ENCODE measurements at places on chromosomes 7 and 10.

GRCh38 chr10:62046522-62047227 is 145.2 kb downstream of the ARID5B start:
- DNase-seq: no peak

GRCh38 chr10:100477970-100478369 is 15.2 kb downstream of the WNT8B start:
- DNase-seq: no peak

GRCh38 chr10:74103560-74104258 is 46.9 kb downstream of the AP3M1 start:
- no peak for DNase-seq

GRCh38 chr7:68813551-68814080 is 784.7 kb upstream of the AUTS2 start:
- no peak for DNase-seq

DNA sequence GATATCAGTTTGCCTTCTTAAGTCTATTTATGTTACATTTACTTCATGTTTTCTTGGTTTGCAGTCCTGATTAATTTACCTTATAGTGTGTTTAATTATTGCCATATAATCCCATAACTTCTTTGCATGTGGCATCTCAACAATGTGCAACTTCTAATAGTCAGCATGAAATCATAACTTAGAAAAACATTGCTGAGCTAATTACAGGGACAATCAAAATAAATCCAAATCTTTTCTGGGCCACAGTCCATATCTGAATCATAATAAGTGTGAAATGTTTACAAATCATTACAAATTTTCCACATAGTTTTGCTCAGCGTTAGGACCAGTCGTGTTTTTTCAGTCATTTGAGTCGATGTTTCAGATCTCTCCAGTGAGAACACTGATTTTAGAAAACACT is 29.1 kb upstream of the CABCOCO1 start:
- no peak for DNase-seq

- no peak for DNase-seq
These were observed 58.3 kb upstream of the KDM7A start for GRCh38 chr7:140235114-140235513.

GRCh38 chr7:15403751-15404150 is 158.1 kb downstream of the AGMO start:
- DNase-seq: no peak

DNA sequence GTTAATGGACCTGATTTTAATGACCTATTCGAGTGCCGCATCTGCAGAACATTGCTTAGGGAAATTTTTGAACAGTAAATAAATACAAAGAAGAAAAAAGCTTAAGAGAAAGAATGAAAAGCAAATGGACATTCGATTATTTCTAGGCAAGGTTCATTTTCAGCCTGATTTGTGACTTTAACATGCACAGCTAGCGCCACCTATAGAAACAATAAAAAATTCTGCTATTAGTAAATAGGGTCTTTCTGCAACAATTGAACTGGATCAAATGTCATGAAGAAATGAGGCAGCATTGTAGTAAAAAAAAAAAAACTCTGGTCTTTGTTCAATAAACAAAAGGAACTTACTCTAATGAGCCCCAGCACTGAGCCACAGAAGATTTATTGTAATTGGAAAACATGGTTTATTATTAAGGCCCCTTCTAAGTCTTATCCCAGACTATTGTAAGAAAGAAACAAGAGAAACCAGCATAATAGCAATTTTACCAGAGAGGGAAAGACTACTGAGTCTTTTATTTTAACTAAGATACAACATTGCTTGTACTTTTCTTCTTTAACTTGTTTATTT is 41.4 kb upstream of the GHITM start:
- DNase-seq: no peak

GRCh38 chr7:32536585-32536984 is 41.3 kb downstream of the AVL9 start:
- DNase-seq: no peak

DNA sequence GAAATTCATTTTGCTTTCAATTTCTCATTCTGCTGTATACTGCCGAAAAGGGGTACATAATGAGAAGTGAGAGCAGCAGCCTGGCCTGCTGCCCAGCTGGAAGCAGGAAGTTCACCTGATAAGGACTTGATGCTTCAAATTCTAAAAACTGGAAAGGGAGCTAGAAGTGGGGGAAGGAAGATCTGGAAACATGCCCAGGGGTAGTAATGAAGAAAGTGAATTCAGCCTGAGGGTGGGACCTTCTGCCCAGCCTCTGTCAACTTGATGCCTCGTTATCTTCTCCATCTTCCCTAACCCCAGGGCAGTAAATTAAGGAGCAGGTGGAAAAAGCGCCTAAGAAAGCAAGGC is 69.4 kb downstream of the ARMH3 start:
- no peak for DNase-seq

GRCh38 chr7:78712111-78712510 is 741.4 kb downstream of the MAGI2 start:
- no peak for DNase-seq

DNA sequence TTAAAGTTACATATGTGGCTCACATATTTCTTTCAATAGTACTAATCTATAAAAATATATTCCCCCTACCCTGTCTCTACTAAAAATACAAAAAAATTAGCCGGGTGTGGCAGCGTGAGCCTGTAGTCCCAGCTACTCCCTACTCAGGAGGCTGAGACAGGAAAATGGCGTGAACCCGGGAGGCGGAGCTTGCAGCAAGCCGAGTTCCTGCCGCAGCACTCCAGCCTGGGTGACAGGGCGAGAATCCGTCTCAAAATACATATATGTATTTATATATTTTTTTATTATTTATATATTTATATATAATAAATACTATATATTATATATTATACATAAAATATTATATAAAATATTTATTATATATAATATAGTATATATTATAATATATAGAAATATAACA is 69.7 kb upstream of the GRM3 start:
- no peak for DNase-seq

DNA sequence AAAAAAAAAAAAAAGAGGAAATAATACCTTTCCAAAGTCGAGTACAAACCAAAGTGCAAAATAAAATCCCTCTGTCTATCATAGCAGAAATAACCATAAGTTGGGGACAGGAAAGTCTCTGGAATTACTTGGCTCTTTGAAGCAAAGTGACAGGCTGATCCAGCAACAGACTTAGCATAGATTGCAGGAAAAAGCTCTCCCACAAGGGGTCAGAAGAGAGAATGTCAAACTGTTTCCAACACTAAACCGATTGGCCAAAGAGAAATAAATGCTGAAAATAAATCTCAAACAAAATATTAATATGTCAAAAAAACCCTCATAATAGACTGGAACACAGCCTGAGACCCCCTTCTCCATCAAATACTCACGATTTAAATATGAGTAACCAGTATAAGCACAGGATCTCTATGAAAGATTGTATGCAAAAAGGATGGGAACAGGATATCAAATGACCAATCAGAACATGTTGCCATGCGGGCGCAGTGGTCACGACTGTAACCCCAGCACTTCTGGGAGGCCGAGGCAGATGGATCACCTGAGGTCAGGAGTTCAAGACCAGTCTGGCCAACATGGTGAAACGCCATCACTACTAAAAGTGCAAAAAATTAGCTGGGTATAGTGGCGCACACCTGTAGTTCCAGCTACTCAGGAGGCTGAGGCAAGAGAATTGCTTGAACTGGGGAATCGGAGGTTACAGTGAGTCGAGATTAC is 1000.7 kb upstream of the LRRN3 start:
- DNase-seq: no peak

DNA sequence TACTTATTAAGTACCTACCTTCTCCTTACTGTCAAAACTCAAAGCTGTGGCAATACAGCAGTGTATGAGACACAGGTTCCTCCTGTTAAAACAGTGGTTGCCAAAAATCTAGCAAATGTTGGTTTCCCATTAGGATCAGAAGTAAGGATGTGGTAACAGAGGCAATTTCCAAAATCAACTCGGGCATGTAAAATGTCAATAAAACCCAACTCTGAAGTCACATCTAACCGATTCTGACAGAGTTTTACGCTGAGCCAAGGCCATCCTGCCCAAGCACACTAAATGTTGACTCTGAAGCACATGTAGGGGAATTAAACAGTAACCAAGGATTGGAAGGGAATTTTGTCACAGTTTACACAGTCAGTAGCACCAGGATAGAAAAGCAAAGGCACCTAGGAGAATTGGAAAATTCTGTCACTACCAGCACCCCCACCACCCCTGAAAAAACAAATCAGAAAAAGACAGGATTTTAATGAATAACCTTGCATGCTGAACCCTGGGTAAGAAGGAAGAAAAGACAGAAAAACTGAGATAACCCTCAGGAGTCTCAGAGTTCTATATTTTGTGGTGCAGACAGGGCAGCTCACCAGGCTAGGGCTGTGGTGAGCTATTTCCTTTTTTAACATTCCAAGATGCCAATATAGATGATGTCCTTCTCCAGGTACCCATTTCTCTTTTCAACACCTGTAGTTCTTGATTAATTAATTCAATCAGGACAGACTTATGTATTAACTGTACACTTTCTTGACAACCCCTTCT is 119.5 kb downstream of the DOCK4 start:
- no peak for DNase-seq

GRCh38 chr7:33762151-33762910 is 143.0 kb upstream of the BMPER start:
- no peak for DNase-seq

DNA sequence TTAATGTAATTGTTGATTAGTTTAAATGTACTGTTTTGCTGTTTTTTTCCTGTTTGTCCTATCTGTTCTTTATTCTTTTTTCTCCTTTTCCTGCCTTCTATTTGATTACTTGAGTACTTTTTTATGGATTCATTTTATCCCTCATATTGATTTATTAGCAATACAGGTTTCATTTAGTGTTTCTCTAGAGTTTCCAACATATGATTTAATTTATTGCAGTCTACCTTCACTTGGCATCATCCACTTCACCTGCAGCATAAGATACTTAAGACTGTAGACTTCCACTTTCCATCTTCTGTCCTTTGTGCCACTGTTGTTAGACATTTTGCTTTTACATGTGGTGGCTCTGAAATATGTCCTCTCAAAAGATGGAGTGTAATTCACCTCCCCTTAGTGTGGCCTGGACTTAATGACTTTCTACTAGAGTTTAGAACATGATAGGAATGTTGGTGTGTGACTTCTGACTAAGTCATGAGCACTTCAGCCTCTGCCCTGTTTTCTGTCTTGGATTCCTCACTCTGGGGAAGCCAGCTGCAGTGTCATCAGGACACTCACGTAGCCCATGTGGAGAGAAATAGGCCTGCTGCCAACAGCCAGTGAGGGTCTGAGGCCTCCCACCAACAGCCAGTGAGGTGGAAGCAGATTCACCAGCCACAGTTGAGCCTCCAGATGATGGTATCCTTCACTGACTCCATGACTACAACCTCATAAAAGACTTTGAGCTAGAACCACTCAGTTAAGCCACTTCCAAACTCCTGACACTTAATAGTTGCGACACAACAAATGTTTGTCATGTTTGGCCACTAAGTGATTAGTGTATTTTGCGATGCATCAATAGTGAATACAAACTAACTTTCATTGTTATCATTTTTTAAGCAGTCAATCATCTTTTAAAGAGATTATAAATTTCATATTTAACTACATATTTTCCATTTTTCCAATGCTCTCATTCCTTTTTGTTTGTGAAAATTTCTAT is 643.5 kb upstream of the DPP6 start:
- DNase-seq: no peak

DNA sequence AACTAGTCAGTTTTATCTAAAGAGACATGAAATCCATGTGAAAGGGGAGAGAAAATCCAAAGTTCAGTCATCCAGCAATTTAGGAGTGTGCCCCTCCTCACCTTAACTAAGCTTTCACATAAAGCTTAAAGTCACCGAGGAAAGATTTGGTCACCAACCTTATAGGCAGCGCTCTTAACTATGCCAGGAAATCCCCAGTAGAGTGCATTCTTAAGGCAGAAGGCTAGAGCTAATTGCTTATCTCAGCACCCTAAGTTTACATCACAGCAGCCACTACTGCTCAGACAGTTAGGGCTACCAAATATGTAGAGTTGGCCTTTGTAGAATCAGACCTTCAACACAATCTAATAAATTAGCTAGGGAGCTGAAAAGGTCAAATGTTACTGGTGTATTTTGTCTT is 47.9 kb downstream of the MTPN start:
- DNase-seq: no peak

DNA sequence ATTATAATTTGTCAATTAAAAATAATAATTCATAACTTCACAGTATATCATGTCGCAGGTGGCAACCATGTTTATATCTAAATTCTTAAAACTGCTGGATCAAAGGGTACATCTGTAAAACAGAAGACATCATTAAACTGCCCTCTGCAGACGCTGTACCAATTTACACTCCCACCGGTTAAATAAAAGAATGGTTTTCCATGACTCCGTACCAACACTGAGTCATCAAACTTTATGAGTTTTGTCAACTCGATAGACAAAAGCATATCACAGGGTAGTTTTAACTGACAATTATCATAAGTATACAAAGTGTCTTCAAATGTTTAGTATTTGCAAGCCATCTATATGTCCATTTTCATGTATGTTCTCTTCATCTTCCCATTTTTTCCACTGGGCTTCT is 5.7 kb upstream of the GSTK1 start:
- no peak for DNase-seq

GRCh38 chr7:26514633-26515032 is 223.0 kb downstream of the SNX10 start:
- DNase-seq: no peak

- no peak for DNase-seq
These were observed 77.9 kb downstream of the ANK3 start for GRCh38 chr10:60311821-60312220.

- DNase-seq: no peak
These were observed 215.6 kb downstream of the CCSER2 start for GRCh38 chr10:84543948-84544347.

DNA sequence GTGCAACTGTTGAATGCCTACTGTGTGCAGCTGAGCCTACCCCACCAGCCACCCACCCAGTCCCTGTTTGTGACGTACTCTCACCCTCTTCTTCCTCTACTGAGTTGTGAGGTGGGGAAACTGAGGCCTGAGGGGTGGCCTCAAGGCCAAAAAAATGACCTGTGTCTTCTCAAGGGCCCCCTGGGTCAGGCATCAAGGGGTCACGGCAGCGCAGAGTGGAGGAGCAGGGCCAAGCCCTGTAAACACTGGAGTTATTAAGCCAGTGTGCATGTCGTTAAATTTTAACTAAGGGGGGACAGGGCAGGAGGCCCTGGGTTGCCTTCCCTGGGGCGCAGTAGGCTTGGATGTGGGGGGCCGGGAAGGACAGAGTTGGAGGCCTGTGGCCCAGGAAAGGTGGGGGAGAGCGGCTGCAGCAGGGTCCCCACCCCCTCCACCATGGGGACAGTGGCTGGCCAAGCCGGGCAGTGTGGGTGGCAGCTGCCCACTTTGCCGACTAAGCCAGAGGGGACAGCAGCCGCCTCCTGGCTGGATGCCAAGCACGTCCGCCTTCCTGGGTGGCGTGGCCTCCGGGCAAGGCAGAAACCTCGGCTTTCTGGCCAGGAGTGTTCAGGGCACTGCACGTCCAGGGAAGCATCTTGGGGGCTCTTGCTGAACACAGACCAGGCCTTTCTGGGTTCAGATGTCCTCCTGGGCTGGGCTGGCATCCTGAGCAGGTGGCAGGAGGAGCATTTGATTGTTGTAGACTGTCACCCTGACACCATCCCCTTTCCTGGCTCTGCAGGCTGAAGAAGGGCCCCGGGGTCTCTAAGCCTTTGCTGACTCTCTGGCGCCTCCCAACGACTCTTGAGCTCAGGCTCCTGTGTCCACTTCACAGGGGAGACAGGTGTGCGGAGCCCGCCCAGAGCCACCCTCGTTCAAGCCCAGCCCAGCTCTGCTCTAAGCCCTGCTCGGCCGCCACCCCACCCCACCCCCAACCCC is 1.9 kb downstream of the SLC29A4 start:
- DNase-seq: no peak

Data from stimulated activated CD8-positive, alpha-beta memory T cell treated with anti-CD3 and anti-CD28 coated beads, Interleukin-15, amount 100 ng/mL, for 1 hour (primary cell).